ENCODE measurements at places on chromosomes 12 and 14.
A peak's percentile ranks its signal among the peaks of the same experiment; 100 is the strongest.

- DNase-seq: no peak
Observed at GRCh38 chr14:85279407-85279806, 250.5 kb upstream of the FLRT2 start.

GRCh38 chr12:130669205-130669557 is 46.9 kb downstream of the RIMBP2 start:
- DNase-seq: no peak

- no peak for DNase-seq
Observed at GRCh38 chr14:89924268-89924667, 30.3 kb downstream of the EFCAB11 start.

GRCh38 chr12:98698603-98699463 is 53.7 kb downstream of the APAF1 start:
- peak; percentile 48 for DNase-seq

DNA sequence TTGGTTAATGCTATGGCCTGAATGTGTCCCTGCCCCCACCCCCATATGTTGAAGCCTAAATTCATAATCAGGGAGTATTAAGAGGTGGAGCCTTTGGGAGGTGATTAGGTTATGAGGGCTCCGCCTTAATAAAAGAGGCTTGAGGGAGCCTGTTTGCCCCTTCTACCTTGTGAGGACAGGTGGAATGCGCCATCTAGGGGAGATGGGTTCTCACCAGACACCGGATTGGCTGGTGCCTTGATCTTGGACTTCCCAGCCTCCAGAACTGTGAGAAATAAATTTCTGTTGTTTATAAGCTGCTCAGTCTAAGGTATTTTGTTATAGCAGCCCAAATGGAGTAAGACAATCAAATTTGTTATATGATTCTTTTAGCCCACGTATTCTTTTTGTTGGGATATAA is 148.3 kb downstream of the PTCSC3 start:
- no peak for DNase-seq

GRCh38 chr14:73323896-73324399 is 86.6 kb downstream of the PAPLN start:
- DNase-seq: peak; percentile 6

GRCh38 chr12:69676257-69677012 is 22.7 kb downstream of the BEST3 start:
- DNase-seq: no peak

GRCh38 chr14:75236901-75237419 is 41.7 kb upstream of the FOS start:
- peak; percentile 17 for DNase-seq

DNA sequence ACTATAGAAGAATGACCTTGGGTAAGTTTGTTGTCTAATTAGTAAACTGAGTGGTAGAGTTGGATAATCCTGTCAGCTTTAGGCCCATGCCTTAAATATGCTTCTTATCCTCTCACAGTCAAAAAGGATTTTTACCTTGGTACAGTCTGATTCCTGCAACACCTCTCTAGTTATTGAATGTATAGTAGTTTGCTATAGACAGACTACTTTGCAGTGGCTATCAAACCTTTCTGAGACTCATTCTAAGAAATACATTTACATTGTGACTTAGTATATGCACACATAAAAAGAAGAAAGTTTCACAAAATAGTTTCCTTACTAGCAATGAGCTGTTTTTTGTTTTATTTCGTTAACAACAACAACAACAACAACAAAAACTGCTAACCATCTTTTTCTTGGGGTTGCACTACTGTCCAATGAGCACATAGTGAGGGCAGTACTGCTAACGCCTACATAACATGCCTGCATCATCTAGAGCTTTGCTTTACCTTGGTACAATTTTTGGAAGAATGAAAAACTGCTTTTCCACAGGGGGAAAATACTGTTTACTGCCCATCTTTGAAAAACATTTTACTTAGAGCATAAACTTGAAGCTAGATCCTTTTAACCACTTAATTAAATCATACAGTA is 28.5 kb downstream of the WNK1 start:
- no peak for DNase-seq

DNA sequence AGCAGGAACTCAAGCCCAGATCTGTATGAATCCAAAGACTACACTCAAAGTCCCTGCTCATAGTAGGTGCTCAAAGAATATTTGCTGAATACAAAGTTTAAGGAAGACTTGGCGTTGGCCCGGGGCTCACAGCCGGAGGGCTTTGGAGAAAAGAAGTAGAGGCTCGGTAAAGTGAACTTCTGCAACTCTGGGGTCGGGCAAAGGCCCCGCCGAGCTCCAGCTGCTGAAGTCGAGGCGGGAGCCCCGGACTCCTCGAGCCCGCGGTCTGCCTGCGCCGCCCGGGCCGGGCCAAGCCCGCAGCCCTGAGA is 335 bp downstream of the GCN1 start:
- no peak for DNase-seq

Measured in fibroblast of villous mesenchyme (primary cell).